Activated CD4-positive, CD25-positive, alpha-beta regulatory T cell (primary cell): ENCODE measurements at places on chromosomes 1 and 21.

DNA sequence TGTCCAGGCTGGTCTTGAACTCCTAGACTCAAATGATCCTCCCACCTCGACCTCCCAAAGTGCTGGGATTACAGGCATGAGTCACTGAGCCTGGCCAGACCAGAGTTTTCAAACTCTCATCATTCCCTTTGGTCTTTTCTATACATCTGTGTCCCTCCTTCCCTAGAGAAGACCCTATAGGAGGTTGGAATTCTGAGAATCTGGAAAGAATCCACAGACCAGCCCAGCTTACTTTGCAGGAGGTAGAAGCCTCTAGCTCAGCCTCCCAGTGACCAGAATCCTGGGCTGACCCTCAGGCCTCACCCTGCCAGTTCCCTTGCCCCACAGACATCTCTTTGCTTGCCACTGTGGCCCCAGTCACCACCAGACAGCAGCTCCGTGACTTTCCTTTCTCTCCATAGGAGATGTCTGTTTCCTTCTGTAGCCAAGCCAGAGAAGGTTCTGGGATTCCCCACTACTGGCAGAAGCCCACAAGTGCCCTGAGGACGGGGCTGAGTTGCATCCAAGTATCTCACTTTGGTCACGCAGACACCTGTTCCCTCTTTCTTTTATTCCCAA, 34.7 kb upstream of the KHDRBS1 start:
- no peak for DNase-seq

- no peak for DNase-seq
Observed at GRCh38 chr1:114770989-114771388, 9.5 kb downstream of the SIKE1 start.

DNA sequence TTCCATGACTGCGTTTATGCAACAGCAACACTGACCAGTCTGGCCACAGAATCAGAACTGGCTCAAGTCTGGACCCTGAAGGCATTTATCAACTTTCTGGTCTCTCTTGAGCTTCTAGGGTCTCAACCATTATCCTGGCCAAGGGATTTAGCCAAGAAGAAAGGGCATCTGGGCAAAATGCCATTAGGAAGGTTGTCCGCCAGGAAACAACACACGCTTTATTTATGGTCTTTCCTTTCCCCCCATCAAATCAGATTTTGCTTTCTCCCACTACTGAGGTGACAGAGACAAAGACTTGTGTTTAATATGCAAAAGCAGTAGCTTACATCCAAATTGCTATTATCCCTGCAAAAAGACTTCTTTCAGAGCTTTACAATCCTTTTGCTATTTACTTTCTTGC, 81.6 kb upstream of the PPP2R5A start:
- DNase-seq: no peak

DNA sequence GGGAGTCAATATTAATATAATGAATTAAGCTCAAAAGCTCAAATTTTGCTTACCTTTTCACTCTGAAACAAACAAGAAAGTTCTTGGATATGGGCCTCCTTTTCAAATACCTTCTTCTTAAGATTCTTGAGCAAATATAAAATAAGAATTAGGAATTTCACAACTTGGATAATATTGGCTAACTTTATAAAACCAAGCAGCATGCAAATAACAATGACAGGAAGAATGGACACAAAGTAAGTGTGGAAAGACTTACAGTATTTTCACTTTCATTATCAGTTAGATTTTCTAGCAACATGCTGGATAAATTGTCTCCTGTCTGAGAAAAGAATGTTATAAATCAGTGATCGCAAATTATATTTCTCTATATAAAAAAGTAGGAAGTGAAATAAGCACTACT, 13.2 kb downstream of the ODF2L start:
- no peak for DNase-seq

DNA sequence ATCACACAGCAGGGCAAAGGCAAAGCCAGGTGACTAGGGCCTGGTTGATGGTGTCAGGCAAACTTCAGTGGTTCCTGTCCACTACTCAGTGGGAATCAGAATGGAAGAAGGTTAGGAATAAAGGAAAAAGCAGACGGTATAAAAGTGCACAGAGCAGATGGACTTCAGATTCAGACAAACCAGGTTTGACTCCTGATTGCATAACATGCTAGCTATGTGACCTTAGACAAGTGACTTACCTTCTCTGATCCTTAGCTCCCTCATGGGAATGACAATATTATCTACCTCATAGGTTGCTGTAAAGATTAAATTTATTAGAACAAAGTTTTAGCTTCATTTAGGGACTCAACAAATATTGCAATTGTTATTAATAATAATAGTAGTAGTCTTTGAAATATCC, 4.9 kb downstream of the PAQR7 start:
- DNase-seq: no peak

- no peak for DNase-seq
Observed at GRCh38 chr1:177239792-177240191, 69.0 kb downstream of the BRINP2 start.

- no peak for DNase-seq
Observed at GRCh38 chr1:159030877-159031447, 21.3 kb downstream of the IFI16 start.

DNA sequence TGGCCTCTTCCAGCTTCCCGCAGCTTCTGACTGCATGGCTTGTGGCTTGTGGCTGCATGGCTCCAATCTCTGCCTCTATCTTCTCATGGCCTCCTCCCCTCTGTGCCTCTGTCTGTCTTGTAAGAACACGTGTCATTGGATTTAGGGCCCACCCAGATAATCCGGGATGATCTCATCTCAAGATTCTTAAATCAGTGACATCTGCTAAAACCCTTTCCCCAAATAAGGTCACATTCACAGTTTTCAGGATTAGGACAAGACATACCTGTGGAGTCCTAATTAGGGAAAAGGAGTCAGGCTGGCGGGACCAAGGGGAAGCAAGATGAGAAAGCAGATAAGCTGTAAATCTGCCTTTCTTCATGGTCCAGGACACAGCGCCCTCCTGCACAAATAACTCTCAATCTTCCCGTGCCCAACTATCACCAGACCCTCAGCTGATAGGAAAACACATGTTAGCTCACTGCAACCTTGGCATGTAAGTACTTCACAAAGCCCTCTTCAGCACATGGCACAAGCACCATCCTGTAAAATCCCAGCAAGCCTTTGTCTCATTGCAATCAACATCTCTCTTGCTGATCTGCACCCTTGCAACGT, 82.2 kb downstream of the SPSB1 start:
- no peak for DNase-seq

GRCh38 chr1:230768903-230769570, 21.8 kb downstream of the CAPN9 start:
- no peak for DNase-seq

- no peak for DNase-seq
Observed at GRCh38 chr21:46369520-46370235, 45.7 kb downstream of the PCNT start.
